ENCODE measurements at places on chromosomes 3 and 15.
A peak's percentile ranks its signal among the peaks of the same experiment; 100 is the strongest.

DNA sequence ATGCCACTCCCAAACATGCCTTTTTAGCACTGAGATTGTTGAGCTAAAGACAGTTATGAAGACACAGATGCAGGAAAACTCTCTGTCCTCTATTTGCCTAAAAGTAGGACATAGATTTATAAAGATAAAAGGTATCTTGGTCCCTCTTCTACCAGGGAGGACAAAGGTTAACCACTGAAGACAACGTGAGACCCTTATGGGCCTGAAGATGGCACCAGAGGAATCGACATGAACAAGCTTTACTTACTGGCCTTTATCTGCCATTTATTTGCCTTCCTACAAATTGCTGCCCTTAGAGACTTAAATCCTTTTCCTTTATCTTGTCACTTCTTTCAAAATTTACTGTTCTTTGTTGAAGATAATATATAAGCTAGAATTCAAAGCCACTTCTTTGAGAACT is 109.7 kb upstream of the FAM3D start:
- DNase-seq, result no peak

DNA sequence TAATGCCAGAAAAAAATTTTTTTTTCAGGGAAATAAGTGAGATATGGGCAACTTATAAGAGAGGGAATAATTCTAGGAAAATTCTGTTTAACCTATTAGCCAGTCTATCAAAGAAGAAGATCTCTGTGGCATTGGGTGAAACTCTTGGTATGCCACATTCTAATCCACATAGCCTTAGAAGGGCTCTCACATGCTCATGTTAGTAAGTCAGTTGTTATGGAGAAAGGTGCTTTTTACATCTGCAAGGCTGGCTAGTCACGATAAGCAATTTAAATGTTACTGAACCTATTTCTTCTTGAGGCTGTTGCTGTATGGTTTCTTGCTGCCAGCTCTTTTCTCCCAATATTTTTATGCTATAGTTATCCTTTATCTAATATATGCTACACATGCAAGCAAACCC is 89.9 kb upstream of the MAGI1 start:
- no peak for DNase-seq

DNA sequence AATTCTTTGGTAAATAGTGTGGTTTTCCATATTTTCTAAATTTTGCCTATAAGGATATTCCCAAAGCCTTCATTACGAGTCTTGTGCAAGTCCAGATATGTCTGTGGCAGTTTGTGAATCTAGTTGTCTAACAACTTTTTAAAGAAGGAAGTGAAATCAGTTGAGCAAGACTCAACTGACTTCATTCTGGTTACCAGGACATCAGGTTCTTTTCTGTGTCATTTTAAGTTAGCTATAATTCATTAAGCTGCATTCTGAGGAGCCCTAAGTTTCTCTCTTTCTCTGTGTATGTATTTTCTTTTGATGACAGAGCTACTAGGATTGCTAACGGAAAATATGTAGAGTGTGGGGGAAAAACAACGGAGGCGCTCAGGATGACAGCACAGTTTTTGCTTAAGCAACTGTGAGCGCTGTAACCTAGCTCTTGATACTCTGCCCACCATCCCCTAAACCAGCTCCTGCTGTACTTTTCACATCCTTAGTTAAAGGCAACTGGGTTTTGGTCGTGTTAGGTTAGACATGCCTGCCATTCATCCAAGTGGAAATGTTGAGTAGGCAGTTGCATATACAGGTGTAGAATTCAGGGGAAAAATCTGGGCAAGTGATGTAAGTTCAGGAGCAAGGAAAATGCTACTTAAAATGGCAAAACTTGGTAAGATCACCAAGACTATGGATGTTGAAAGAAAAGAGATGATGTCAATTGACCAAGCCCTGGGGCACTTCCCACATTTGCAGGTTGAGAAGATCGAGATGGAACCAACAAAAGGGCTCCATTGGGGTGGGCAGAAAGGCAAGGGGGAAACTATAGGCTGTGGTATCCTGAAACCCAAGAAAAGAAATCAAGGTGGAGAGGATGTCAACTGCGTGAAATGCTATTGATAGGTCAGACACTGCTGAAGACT is 9.2 kb downstream of the MFSD1 start:
- DNase-seq, result no peak

DNA sequence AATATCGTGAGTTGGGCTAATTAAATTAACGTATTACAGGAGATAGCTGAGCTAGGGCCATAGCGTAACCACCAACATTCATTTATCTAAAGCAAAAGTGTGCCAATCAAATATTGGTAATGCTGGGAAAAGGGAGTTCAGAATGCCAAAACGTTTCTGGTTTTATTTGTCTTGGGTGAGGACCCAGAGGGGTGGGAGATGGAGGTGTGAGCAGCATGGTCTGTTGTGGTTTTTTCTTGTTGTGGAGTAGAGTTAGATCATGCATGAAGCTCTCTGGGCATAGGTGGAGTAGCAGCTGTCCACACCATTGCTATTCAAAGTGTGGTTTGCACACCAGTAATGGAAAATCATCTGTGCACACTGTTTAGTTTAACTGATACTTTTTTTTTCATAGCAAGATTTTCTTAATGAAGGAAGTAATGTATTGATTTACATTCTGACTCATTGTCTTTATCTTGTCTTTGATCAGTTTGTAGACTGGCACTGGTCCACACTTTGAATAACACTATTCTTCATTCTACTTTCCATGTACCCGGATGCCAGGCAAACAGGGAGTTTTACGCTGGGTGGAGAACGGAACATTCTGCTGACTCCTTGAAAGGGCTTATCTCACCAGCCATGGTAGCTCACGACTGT is 50.8 kb upstream of the CRTC3 start:
- no peak for DNase-seq

- DNase-seq, result no peak
Observed at GRCh38 chr3:115671761-115672455, 48.6 kb downstream of the GAP43 start.

- DNase-seq, result no peak
Observed at GRCh38 chr3:169945313-169945712, 21.3 kb upstream of the SEC62 start.

DNA sequence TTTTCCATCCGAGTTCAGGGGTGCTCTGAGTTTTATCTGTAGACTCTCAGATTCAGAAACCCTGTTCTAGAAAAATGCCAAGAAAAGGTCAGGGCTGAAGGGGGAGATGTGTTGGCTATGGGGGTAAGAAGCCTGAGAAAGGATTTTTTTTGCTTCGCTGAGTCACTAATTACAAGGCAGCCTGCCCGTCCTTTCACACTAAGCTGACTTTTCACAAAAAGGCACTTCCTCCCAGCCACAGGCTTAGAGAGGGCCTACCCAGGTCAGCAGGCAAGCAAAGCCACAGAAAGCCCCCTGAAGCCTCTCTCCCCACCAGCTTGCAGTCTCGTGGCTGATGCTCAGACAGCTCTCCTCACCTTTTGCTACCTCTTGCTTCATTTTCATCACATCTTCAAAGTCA is 192.6 kb upstream of the PRICKLE2 start:
- DNase-seq, result no peak

DNA sequence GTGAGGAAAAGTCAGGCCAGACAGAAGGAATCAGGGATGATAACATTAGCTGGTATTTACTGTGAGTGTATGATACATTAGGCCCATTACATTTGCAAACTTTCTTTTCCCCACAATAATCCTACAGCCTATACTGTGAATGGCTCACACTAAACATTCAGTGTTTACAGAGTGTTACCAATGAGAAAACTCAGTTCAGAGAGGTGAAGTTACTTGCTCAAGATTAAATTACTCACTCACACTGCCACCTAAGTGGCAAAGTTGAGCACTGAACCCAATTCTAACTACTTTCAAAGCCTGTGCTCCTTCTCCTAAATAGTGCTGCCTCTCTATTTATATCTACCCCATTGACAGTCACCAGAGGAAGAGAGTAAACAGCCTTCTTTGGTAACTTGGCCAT is 8.5 kb downstream of the XPC start:
- DNase-seq, result no peak

- DNase-seq, result no peak
Observed at GRCh38 chr3:26100176-26100575, 310.3 kb downstream of the OXSM start.

DNA sequence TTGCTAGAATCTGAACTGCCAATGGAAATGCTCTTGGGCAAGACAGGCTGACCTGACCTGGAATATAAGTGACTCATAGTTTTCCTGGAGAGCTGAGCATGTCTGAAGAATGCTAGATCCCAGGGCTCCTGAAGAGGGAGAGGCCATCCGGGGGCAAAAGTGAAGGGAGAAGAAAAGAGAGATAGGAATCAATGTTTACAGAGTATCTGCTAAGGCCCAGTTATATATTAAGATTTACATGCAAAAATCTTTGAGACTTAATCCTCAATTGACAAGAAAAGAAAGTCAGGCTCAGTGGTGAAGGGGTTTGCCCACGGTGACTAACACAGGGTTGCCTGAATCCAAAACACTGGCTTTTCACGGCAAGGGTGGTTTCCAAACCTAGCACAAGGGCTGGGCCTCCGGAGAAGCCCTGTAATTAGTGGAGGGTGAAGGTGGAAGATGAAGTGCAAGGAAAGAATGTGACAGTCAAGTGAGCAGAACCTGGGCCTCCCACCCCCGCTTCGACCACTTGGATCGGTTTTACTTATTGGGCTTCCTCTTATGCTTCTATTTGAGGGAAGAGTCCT is 91.7 kb upstream of the FGF12 start:
- DNase-seq, result peak; percentile 56

- DNase-seq, result no peak
Observed at GRCh38 chr3:188663839-188664238, 507.9 kb upstream of the TPRG1 start.

DNA sequence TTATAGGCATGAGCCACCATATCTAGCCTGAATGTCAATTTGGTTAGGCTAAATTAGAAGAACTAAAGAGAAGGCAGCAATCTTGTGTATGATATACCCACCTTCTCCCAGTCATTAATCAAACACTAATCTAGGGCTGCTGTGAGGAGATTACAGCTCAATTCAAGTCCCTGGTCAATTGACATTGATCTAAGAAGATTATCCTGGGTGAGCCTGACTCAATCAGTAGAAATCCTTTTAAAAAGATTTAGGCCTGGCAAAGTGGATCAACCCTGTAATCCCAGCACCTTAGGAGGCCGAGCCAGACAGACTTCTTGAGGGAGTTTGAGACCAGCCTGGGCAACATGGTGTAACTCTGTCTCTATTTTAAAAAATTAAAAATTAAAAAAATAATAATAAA is 2.5 kb upstream of the DNAH12 start:
- DNase-seq, result no peak

DNA sequence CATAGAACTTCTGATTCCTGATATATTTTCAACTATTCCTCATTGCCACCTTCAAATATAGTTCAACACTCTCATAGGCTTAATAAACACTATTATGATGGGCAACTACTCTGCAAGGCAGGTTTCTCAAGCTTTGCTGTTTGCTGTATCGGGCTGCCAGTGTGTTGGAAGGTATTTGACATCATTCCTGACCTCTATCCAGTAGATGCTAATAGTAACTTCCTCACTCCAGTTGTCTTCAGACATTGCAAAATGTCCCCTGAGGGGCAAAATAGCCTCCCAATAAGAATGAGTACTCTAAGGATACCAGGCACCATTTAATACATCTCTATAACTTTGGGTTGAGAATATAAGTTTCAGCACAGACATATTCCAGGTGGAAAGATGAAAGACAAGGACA is 147.5 kb upstream of the PFN2 start:
- no peak for DNase-seq

GRCh38 chr3:151612115-151612514 is 121.6 kb upstream of the AADACL2 start:
- no peak for DNase-seq
